ENCODE measurements at places on chromosomes 3 and 15.

DNA sequence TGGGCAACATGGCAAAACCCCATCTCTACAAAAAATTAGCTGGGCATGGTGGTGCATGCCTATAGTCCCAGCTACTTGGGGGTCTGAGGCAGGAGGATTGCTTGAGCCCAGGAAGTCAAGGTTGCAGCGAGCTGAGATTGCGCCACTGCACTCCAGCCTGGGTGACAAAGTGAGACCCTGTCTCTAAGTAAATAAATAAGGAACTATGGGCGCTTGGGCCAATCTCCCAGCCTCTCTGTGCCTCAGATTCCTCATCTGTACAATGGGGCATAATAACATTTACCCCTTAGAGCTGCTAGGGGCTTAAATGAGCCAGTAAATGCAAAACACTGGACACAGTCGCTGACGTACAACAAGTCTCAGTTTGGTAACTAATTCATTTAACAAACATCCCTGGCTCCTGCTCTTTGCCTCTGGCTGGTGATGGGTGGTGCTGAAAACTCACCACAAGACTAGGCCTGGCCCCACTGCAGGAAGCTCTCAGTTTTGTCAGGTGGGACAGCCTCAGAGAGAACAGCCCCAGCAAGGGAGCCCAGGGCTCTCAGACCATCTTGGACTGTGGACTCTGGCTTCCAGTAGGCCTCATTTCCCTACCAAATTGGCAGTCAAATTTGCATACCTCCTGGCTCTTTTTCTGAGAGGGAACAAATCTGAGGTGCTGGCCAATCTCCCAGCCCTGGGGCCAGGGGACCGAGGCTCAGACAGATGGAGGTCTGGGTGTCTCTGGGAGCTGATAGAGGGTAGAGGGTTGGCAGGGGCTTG, 6.4 kb upstream of the TBC1D2B start:
- DNase-seq, result peak; percentile 99

- DNase-seq, result no peak
Observed at GRCh38 chr3:152703245-152703890, 131.6 kb upstream of the P2RY1 start.

DNA sequence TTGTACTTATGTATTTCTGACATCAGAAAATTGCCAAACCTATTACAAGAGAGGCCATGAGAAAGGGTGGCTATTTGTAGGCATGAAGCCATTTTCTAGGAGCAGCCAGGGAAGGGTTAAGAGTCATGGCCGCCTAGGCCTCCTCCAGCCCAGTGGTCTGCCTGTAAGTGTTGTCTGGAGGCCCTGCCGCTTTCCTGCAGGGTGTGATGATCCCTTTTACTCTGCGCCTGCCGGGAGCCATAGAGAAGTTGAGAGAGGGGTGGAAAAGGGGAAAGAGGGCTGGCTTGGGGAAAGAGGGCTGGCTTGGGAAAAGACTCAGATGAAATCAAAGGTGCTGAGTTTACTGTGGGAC, 29.1 kb upstream of the KCTD6 start:
- DNase-seq, result no peak

DNA sequence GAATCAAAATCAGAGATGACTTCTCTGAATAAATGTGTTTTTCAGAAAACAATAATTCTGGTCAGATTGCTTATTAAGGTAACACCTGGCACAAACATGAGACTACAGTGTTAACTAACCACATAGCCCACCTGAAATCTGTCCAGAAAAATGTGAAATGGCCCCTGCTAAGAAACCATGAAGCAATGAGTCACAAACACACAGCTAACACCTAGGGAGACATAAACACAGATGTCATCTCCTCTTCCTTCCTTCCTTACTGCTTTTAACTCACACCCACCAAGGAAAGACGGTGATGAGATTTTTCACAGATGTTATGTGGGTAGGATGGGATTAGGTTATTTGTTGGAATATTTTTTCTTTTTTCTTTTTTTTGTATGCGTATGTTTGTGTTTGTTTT, 315.0 kb upstream of the STAC start:
- no peak for DNase-seq

GRCh38 chr15:25763331-25763751, 99.8 kb downstream of the ATP10A start:
- DNase-seq, result peak; percentile 72

DNA sequence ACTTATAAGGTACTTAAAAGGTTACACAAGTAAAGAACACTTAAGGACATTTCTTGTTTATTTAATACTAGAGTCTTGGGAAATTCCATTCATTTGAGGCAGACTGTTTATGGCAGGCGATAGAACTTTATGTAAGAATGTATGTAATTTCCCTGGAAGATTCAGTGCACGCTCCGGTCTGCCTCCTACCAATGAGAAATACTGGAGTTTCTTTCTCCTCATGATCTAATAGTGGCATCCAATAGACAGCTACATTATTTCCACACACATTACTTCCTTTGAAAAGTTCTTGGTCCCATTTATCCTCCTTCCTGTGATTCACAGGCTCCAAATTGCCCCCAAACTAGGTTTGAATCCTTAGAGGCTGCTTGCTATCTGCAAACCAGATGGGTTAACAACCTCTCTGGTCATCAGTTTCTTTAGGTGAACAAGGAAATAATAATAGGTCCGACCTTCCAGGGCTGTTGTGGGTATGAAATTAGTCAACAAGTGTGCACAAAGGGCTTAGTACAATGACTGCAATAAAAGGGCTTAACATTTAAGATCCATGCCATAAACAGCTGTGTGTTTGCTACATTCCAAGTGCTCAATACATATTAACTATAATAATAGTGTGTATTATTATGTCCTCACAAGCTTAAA, 30.7 kb downstream of the EIF4E3 start:
- DNase-seq, result no peak

GRCh38 chr15:57092252-57092651, 173.8 kb downstream of the TCF12 start:
- DNase-seq, result no peak

GRCh38 chr3:17605032-17605431, 137.4 kb downstream of the TBC1D5 start:
- no peak for DNase-seq

DNA sequence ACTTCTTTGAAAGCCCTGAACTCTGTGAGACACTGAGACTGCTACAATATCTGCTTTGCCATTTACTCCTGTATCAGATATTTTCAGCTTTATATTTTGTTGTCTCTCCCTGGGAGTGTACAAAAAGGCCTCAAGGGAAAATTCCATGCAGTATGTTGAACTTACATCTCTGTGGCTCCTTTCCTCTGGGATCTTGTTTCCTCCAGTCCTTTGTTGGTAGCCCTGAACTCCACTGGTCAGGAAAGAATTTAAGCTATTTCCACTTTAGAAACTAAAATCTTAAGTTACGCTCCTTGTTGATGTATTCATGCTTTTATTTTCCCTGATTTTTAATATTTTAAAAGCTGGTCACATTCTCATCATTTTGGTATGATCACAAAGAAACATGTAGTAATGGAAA, 277.9 kb downstream of the FHIT start:
- no peak for DNase-seq

DNA sequence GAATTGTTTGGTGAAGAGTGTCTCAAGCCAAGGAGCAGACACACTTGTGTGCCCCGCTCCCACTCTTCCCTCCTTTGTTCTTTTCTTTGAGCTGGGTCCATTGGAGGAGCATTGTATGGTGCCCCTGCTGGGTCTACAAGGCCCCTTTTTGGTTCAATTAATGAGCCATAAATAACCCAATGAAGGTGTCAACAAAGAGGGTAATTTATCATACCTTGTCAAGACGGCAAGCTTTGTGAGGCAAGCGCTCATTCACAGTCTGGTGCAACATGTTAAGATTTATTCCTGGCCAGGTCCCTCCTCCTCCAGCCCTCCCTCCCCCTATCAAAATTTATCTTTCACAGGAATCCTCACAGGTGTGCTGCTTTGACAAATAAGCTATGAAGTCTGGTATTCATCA, 300.1 kb downstream of the RORA start:
- no peak for DNase-seq

DNA sequence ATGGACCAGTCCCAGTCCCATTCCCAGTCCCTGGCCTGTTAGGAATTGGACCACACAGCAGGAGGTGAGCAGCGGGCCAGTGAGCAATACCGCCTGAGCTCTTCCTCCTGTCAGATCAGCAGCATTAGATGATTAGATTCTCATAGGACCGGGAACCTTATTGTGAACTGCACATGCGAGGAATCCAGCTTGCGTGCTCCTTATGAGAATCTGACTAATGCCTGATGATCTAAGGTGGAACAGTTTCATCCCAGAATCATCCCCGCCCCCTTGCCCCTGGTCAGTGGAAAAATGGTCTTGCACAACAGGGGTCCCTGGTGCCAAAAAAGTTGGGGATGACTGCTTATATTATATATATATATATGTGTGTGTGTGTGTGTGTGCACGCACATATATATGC, 63.1 kb downstream of the IFT57 start:
- DNase-seq, result no peak

- DNase-seq, result no peak
Observed at GRCh38 chr3:190182418-190183043, 61.8 kb upstream of the P3H2 start.

DNA sequence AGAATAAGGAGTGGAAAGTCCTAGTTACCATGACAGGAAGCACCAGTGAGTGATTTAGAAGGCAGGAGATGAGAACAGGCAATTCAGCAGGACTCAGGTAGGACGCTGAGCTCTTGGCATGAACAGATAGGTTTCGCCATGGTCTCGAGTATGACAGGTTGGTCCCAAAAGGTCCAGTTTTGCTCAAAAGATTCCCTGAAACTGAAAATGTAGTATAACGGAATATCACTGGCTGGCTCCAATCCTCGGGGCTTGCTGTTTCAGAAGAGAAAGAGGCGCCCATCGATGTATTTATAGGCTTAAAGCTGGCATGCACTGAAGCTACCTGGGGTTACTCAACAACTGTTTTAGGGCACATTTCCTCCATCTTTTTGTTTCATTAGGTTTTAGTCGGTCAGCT, 59.2 kb downstream of the SRGAP3 start:
- no peak for DNase-seq

- peak; percentile 60 for DNase-seq
Observed at GRCh38 chr15:96053031-96053780, 277.3 kb upstream of the NR2F2 start.

GRCh38 chr15:73254598-73254997, 114.2 kb downstream of the HCN4 start:
- no peak for DNase-seq

- no peak for DNase-seq
Observed at GRCh38 chr3:147411815-147412241, 2.7 kb downstream of the ZIC1 start.

DNA sequence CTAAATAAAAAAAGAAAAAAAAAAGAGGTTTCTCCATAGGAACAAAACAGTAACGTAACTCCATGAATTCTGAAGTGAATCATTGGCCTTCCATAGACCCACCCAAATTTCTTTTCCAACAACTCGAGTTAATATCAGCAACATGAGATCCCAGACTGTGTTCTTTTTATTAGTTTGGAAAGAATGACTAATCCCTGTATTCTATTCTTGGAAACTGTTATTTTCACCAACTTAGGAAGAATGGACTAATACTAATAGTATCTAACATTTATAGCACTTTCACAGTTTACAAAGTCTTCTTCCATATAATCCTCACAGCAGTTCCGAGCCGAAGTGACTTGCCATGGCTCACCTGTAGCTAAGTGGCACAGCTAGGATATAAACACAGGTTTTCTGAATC, 72.7 kb upstream of the SLC4A7 start:
- no peak for DNase-seq

DNA sequence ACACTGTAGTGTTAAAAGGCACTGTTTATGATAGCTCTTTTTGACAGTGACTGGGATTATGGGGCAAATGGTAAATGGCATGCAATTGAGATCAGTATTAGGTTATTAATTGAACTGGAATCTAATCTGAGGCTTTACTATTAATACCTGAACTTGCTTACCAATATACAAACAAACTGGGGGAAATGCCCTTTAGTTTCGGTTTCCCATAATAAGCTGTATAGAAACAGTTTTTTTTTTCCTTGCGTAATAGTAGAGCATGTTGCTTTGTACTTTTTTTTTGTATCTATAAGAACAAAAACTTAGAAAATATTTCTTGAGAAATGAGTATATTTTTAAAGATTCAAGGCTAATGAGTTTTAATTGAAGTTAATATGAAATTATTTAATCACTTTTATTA, 95.0 kb downstream of the FNDC3B start:
- DNase-seq, result no peak

DNA sequence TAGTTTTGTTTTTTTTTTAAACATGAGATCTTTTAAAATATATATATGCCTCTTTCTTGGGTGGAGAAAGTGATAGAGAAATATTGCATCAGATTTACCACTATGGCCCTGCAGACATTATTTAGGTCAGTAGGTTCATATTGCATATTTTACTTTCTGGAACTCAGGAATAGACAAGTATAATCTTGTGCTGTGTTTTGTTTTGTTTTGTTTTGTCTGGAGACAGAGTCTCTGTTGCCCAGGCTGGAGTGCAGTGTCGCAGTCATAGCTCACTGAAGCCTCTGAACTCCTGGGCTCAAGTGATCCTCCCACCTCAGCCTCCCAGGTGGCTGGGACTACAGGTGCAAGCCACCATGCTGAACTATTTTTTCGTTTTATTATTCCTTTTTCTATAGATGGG, 21.5 kb upstream of the DUT start:
- DNase-seq, result no peak

DNA sequence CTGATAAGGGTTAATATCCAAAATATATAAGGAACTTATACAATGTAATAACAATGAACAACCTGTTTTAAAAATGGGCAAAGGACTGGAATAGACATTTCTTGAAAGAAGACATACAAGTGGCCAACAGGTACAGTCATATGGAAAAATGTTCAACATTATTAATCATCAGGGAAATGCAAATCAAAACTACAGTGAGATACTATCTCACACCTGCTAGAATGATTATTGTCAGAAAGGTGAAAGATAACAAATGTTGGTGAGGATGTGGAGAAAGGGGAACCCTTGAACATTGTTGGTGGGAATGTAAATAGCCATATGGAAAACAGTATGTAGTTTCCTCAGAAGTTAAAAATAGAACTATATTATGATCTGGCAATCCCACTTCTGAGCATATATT, 20.4 kb downstream of the GOLM2 start:
- peak; percentile 18 for DNase-seq

DNA sequence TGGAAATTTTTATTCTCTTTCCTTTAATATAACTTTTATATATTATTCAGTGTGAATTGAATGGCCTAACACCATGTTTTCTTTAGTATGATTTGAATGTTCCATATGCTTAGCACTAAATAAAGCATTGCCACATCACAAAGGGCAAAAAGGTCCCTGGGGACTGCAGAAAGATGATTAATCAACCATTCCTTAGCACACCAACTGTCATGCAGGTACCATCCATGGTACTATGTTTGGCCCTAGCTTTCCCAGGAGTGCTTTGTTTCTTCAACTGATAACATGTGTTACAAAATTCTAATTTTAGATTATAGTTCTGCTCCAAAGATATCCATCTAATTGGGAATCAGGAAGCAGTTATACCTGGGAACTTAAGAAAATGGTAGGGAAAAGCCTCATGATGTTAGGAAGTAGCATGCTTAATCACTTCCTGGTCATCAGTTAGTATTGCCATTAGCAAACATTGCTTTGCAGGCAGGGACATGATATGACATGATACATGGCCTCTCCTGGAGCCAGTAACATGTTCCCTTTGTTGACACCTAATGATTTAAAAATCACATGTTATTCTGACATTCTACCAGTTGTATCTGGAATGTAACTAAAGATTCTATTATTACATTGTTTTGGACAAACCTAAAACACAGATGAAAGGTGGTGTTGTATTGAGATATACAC, 712.6 kb upstream of the GBE1 start:
- DNase-seq, result no peak

Measured in NCI-H526 (cell line).